ENCODE measurements at places on chromosomes 5 and 9.
A peak's percentile ranks its signal among the peaks of the same experiment; 100 is the strongest.

- DNase-seq: no peak
These were observed 249.7 kb upstream of the MAP3K1 start for GRCh38 chr5:56565644-56566043.

GRCh38 chr9:79469164-79469563 lies 102.6 kb upstream of the TLE4 start:
- DNase-seq: no peak

DNA sequence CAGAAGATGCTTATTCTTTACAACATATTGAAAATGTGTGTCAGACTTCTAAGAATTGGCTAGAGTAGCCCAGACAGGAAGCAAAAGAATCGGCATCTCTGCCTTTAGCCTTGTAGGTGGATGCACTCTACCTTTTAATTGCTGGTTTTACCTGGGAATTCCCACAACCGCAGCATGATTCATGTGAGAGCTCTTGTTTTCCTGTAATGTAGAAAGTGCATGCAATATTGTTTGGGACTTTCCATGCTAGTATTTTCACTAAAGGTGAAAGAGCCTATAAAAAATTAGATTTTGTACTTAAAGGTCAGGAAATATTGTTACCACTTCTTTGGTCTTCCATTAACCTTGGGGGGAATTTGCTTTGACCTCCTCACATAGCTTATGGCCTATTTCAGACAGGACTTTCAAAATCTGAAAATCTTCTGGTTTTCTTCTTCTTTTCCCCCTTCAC lies 89.8 kb downstream of the NTRK2 start:
- DNase-seq: no peak

- DNase-seq: no peak
These were observed 7.6 kb upstream of the IRF1 start for GRCh38 chr5:132498152-132498551.

DNA sequence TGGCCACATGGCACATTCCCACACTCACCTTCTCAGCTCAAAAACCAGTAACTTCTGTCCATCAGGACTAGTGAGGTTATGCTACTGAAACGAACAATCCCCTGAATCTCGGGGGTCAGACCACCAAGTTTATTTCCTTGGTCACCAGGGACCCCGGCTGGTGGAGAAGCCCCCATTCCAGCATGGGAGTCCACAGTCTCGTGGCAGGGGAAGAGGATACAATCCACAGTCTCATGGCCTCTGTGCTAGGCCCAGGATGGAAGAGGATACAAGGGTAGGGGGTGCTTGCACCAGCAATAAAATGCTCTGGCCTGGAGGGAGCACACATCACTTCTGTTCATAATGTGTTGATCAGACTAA lies 7.4 kb upstream of the CARD19 start:
- no peak for DNase-seq

DNA sequence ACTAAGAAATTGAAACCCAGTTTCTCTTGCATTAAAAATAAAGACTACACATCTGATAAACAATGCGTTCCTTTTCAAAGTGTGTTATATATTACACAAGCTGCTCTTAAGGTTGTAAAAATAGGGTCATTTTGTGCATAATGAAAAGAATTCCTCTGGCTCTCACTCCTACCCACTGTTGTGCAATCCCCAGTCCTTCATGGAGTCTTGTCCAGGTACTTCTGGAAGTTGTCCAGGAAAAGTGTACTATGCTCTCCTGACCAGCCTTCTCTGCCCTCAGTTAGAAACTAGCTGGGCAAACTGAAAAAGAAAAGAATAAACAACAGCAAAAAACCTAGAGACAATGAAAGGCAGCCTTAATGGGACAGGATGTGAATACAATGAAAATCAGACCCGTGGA lies 345.5 kb upstream of the PAPPA start:
- no peak for DNase-seq

GRCh38 chr9:136304456-136304855 lies 562 bp upstream of the CCDC187 start:
- no peak for DNase-seq

GRCh38 chr9:13513716-13514444 lies 234.4 kb upstream of the MPDZ start:
- peak; percentile 90 for DNase-seq

Data from NCI-H2081 (cell line).